Jurkat, Clone E6-1 (cell line): ENCODE measurements at places on chromosomes 1 and 21.

GRCh38 chr1:20426371-20426770 is 59.6 kb downstream of the CAMK2N1 start:
- no peak for DNase-seq

DNA sequence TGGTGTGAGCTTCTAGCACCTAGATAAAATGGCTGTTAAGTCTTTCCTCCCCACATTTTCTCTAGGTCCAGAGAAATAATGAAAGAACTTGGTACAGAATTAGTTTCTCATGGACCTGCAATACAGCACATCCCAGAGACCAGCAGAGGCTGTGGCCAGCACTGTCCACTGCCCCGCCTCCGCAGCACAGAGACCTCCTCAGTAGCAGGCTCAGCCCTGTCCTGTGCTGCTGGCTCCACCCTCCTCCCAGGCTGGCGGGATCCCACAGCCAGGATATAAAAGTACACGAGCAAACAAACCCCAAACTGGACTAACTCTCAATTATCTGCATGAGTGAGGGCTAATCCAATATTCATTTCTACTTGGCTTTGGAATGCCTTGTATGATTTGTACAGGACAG is 401.5 kb downstream of the RPS6KC1 start:
- DNase-seq = no peak

- no peak for DNase-seq
Measured at GRCh38 chr21:38349111-38349746, 92.4 kb downstream of the KCNJ15 start.

GRCh38 chr1:3469104-3469848 is 14.8 kb downstream of the ARHGEF16 start:
- DNase-seq = no peak

- no peak for DNase-seq
Measured at GRCh38 chr1:39886757-39887231, 3.5 kb upstream of the TRIT1 start.

DNA sequence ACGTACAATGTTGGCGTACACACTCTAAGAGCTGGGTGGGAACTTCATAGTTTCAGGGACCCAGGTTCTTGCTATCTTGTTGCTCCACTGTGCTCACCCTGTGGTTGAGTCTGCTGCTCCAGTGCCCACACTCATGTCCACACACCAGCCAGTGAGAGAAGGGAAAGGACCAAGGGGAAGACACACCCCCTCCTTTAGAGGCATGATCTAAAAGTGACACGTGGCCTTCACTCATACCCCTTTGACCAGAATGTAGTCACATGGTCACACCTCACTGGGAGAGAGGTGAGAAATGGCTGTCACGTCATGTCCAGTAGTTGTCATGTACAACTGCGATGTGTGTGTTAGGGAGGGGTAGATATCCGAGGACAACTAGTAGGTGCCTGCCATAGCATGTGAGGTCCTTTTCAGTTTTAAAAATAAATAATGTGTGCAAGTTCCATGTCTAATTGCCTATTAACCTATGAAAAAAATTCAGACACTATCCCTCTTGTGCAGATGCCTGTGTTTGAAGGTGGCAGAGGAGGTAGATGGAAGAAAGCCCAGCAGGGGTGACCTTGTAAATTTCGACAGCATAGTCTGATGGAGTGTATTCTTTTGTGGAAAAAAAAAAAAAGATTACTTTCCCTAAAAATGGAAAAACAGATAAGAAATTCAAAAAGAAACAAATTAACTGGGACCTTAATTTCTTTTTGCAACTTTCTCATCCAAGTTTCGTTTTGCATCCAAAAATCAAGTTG is 149.6 kb downstream of the C1orf21 start:
- DNase-seq = no peak

DNA sequence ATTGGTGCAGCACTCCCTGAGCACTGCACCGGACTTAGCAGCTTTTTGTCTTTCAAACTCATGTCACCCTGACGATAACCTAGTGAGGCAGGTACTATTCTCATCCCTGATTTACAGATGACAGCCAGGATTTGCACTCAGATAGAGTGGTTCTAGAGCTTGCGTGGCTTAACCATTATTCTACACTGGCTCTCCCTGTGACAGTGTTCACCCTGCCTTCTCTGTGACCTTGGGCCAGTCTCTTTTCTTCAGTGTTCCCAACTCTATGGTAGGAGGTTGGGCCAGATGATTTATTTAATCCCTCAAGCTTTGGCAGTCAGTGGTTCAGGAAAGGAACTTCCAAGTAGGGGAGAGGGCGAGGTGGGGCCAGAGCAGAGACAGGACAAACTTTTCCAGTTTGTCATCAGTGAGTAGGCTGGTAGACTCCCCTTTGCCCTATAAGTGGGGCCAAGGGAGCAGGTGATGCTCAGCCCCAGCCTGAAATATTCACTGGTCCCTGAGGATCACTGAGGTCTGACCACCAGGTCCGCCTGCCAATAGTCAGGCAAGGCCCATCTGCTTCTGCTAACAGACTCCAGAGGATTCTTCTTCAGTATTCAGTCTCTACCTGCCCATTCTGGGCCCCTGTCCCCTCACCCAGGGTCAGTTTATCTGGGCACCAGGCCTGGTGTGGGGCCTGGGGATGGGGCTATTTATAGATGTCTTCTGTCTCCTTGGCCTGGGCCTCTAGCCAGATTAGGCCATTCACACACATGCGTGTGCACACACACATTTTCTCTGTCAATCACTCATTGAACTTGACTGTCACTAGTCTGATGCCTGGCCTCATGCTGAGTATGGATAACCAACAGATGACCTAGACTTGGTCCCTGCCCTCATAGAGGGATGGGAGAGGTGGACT is 8.8 kb upstream of the FABP3 start:
- no peak for DNase-seq

GRCh38 chr1:231750296-231750695 is 123.7 kb downstream of the DISC1 start:
- DNase-seq = no peak

GRCh38 chr21:45433911-45434644 is 29.1 kb downstream of the COL18A1 start:
- no peak for DNase-seq

- DNase-seq = no peak
Measured at GRCh38 chr1:2313651-2314261, 77.6 kb downstream of the MORN1 start.

DNA sequence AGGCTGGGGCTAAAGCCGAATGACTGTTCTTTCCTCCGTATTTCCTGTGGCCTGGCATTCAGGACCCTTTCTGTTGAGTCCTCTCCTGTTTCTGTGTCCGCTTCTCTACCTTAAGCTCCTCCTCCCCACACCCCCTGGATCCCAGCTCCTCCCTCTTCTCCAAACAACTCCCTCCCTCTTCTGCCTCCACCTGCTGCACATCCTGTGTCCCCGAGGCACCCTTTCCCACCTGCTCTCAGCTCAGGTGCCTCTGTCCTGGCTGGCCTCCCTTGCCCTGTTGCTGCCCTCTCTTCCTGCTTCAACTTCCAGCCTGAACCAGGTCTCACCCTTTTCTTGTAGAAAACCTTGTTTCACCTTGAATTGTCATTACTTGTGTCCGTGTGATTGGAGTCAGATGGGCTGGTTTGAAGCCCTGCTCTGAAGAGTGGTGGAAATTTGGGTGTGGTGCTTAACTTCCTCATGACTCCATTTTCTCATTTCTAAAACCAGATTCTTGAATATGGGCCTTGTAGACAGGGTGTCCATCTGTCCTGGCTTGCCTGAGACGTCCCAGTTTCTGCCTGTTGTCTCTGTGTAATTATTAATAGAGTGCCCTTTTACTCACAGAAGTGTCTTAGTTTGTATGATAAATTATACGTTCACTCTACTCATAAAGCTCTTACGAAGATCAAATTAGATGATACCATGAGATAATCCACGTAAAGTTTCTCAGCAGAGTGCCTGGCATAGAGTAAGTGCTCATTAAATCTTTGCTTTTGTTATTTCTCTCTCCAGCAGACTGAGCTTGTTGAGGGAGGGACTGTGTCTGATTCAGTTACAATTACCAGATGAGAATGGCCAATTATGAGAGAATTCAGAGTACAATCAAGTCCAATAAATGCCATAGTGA is 58.9 kb upstream of the TRABD2B start:
- no peak for DNase-seq

- DNase-seq = no peak
Measured at GRCh38 chr1:198205016-198205684, 48.4 kb downstream of the NEK7 start.

DNA sequence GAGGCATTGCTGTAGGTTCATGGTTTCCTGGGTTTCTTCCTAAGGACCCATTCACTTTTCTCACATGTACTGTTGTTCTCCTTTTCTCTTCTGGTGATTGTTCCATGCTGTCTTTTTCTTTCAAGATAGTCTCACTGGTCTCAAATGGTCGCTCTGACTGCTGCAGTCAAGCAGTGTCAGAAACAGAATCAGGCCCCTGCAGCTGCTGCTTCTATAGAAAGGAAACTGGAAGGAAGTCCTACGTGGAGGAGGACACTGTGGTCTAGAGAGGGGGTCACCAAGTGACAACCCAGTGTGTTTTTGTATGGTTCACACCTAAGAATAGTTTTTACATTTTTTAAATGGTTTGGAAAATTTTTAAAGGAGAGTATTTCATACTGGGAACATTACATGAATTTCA is 2.4 kb downstream of the NECAP2 start:
- DNase-seq = no peak

- no peak for DNase-seq
Measured at GRCh38 chr1:97265630-97266029, 544.0 kb downstream of the PTBP2 start.

GRCh38 chr1:237074371-237075117 is 32.6 kb downstream of the RYR2 start:
- no peak for DNase-seq

- no peak for DNase-seq
Measured at GRCh38 chr21:42692688-42693087, 39.3 kb downstream of the PDE9A start.

DNA sequence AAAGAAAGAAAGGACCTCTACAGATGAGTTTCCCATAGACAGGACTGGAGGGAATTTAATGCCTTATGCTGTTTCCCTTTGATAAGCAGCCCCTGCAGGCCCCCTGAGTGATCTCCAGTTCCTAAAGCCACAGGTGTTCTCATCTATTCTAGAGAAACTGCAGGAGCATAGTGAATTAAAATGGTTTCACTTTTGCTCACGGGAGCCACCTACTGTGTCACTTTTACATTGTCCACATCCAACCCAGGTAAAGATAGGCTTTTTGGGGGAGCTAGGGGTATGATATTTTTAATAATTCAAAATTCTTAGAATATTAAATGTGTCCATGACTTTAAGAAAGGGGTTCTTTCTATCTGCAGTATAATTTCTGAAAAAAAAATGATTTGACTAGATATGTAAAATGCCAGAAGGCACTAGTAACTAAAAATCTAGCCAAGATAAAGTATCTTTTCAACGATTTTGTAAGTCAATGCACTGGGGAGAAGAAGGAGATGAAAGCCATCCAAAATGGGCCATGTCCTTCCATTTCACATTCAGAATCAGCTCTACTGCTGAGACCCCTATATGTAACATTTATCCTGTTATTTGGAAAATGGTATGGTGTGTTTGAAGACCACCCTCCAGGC is 267.3 kb upstream of the DUSP10 start:
- peak; percentile 36 for DNase-seq

DNA sequence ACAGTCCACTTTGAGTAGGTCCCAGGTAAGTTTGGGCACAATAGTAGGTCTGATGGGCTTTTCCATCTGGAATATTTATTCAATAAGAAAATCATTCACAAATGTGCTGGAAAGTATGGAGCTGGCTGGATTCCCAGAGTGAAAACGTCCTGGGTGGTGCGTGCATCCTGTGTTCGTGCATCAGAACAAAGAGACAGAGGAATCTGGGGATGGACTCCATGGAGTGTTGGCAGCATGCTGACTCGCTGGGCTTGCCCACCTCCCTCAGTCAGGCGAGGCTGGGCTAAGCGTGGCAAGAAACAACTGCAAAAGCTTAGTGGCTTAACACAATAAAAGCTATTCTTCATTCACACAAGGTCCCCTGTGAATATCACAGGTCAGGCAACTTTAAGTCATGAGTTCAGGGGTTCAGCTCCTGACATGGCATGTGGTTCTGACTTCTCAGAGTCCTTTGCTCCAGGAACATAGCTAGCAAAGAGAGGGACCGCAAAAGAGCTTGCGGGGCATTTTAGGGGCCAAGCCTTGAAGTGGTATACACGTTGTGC is 151.6 kb upstream of the ZNF644 start:
- no peak for DNase-seq

- DNase-seq = no peak
Measured at GRCh38 chr1:157487504-157487903, 64.8 kb downstream of the FCRL5 start.

- DNase-seq = no peak
Measured at GRCh38 chr1:237042892-237043576, 1.1 kb downstream of the RYR2 start.

DNA sequence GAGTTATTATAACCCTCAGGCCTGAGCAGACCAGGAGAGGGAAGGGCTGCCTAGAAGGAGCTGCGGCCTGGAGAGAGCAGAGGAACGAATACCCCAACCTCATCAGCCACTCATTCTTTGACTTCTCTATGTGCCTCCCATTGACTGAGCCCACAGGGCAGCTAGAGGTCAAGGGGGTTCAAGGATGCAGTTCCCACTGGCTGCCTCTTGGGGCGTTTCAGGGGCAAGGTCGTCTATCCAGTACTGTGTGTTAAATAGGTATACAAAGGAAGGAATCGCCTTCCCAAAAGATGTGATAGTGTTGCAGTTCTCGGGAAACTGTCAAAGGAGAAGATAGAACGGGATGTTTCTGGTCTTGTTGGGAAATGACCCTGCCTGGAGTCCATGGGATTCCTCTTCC is 250.6 kb downstream of the PRDM2 start:
- no peak for DNase-seq

DNA sequence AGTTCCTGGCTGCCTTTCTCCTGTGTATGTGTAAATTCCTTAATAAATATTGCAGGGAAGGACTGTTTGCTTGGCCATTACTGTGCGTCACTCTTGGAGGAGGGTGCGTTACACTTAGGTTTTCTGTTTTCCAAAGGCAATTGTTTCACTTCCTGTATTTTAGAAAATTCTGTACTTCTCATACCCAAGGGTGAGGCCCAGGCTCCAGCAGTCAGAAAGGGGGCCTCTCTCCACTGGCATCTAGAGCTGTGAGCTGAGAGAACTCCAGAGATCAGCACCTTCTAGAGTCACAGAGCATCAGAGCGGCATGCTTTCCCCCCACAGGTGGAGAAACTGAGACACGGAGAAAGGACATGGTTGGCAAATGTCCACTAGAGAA is 27.0 kb upstream of the ZFP69B start:
- no peak for DNase-seq

DNA sequence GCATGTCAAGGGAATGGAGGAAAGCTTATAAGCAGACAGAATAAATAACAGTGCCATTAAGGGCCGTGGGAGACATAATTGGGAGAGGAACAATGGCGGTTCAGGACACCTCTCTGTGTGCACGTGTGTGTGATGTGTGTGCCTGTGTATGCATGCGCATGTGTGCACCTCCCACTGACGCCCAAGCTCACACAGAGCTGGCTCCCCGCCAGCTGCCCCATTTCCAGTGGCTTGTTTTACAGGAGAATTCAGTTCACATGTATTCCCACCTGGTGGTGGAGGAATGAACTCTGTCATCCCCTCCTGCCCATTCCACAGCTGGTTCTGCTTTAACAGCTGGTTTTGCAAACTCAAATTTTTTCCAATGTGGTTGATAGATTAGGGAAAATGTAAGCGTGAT is 262.2 kb downstream of the AJAP1 start:
- no peak for DNase-seq

- no peak for DNase-seq
Measured at GRCh38 chr1:117732065-117732797, 126.4 kb downstream of the TENT5C start.

GRCh38 chr1:151318975-151319374 is 8.2 kb downstream of the PI4KB start:
- DNase-seq = no peak

GRCh38 chr21:28427394-28428022 is 565.2 kb downstream of the LTN1 start:
- DNase-seq = no peak
